ENCODE measurements at places on chromosomes 5 and 9.

DNA sequence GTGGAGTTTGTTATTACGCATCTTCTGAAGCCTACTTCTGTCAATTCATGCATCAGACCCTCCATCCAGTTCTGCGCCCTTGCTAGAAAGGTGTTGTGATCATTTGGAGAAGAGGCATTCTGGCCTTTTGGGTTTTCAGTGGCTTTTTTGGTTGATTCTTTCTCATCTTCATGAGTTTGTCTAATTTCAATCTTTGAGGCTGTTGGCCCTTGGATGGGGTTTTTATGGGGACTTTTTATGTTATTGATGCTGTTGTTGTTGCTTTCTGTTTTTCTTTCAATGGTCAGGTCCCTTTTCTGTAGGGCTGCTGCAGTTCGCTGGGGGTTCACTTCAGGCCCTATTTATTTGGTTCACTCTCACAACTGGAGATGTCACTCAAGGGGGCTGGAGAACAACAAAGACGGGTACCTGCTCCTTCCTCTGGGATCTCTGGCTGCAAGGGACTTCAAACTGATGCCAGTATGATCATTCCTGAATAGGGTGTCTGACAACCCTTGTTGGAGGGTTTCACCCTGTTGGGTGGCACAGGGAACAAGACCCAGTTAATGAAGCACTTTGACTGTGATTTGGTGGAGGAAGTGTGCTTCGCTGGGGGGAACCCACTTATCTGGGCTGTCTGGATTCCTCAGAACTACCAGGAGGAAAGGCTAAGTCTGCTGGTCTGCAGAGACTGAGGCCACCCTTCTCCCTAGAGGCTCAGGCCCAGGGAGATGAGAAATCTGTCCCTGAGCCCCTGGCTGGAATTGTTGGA, 226.7 kb upstream of the PTGER4 start:
- ATAC-seq, result no peak

DNA sequence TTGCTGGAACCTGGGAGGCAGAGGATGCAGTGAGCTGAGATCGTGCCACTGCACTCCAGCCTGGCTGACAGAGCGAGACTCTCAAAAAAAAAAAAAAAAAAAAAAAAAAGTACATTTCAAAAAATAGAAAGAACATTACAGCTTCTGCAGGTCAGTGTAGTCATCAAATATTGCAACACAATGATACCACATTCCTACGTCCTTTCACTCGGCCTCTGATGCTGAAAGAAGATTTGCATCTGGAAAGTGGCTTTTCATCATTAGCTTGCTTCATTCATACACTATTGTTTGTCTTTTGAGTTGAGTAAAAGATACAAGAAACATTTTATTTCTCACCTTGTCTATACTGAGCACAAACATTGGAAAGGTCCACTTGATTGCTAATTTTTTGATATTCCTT, 59.6 kb upstream of the CPLANE1 start:
- ATAC-seq, result no peak

DNA sequence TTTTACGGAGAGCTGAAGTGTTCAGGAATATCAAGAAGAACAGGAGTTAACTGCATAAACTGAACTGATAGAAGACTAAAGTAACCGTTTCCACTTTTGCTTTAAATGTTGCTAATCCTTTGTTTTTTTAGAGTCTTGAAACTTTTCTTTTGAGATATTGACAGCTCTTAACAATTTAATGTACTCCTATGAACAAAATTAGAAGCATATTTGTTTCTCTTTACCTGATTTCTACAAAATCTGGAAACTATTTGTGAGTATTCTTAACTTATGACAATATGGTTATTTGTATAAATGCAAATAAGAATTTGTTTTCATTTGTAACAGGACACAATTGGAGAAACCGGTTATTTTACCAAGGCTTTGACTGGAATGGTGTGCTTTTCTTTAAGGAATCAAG, 89.5 kb upstream of the FAM120A start:
- no peak for ATAC-seq

GRCh38 chr5:112977440-112977861, 853 bp downstream of the DCP2 start:
- ATAC-seq, result no peak

- ATAC-seq, result no peak
Measured at GRCh38 chr5:163458778-163459385, 1.0 kb downstream of the NUDCD2 start.

DNA sequence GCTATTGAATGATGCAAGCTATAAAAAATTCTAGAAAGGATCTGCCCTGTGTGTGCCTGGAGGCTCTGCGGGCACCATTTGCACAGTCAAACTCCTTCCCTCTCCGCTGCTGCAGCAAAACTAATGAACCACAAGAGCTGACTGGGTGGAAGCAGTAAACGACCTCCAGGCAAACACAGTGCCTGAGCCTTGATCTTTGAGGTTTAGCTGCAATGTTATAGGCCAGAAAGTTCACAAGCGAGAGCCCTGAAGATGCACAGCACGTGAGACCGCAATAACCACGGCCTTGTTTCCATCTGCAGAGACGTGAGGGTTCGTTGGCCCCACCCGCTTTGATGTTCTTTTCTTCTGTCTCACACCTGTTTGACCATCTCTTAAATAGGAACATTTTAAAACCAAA, 69.2 kb upstream of the S1PR3 start:
- ATAC-seq, result no peak
